Sciatic nerve (tissue), 2 donors: ENCODE measurements at places on chromosomes 2 and 18.

DNA sequence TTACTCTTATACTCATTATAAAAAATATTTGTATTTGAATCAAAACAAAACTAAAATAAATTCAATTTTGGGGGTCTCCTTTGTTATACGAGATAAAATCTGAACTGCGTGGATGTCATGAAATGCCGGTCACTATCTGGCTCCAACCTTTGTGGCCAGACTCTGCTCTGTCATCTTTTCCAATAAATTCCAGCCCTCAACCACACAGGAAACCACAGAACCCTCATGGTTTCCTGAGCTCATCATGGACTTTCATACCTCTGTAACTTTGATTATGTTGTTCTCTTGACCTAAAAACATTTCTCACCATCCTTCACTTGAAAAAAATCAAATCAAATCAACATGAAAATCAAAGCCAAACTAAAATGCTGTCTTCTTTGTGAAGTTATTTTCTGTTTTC, 724.7 kb downstream of the METTL4 start:
- no peak for DNase-seq

DNA sequence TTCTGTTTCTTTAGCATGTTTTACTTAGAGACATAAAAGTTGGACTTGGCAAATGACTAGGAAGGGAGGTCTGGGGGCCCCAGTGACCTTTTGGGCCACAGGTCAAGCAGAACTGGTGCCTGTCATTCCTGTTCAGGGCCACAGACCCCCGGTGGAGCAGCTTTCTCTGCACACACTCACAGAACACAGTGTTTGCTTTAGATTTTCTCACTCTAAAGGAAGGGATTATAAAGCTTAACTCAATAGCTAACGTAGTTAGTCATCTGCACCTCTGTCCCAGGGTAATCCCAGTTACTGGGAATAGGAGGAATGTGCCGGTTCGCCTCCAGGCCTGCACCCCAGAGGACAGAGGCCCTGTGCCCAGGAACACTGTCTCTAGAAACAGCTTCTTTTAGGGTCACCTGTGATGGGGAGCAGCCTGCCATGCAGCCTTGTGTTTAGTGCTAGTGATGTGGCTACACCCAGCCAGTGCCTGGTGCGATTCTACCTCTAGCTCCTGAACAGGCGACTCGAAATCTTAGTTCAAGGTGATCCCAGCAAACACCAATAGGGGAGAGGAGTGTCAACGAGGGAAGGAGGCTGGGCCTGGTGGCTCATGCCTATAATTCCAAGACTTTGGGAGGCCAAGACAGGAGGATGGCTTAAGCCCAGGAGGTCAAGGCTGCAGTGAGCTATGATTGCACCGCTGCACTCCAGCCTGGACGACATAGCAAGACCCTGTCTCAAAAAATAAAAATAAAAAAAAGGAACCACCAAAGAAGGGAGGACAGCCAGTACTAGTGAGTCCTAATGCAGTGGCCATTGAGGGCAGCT, 11.6 kb downstream of the SPATA3 start:
- DNase-seq = no peak

GRCh38 chr2:182890773-182891378, 24.4 kb upstream of the FRZB start:
- DNase-seq = no peak

DNA sequence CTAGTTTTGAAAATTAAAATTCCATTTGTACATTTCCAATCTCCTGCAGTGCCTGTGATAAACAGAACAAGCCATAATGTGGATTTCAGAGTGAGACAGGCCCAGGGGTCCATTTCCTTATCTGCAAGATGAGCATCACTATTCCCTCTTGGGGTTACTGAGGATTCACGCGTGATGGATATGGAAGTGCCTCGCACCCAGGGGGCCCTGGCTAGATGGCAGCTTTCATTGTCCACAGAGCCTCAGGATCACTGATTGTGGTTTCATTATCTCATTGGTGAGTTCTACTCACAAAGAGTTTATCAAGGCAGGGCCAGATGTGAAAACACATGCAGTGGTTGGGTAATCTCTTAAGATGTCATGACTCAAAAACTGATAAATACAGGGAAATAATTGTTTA, 11.6 kb downstream of the CNGA3 start:
- no peak for DNase-seq

- DNase-seq = no peak
These were observed 80.9 kb upstream of the FOSL2 start for GRCh38 chr2:28311660-28312249.

DNA sequence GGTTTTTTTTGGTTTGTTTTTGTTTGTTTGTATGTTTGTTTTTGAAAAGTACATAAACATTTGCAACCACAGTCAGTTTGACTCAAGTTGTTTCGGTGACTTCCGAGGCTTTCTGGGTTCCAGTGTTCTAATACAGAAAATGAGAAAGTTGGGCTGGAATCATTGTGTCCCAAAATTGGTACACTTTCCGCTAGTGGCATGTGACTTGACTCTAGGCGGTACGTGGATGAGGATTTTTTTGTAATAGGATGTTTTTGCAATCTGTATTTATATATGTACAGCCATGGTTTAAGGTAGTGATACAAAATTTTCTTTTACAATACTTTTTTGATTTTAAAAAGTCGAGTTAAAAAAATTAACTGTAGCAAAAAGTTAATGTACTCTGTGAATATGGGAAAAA, 1.7 kb downstream of the MFF start:
- DNase-seq = no peak

- no peak for DNase-seq
These were observed 75.8 kb downstream of the SPHKAP start for GRCh38 chr2:228105526-228106250.

- DNase-seq = no peak
These were observed 56.1 kb downstream of the SRD5A2 start for GRCh38 chr2:31524592-31524991.

- DNase-seq = peak; percentile 53
These were observed 234.3 kb upstream of the HS6ST1 start for GRCh38 chr2:128552806-128553551.

DNA sequence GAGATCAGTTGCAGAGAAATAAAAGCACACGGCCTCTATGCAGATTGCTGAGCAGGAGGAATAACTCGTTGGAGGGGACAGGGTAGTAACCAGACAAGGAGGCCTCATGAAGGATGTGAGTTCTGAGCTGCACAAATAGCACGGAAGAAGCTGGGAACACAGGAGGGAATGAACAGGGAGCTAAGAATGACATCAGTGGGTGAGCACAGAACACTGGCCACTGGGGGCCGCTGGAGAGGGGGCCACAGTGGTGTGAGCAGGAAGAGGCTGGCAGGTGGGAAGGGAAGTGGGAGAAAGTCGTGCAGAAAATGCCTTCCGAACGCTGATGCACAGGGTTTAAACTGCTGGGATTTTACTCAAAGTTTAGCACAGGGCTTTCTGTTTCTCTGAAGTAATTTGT, 61.0 kb downstream of the ZAP70 start:
- no peak for DNase-seq

- DNase-seq = peak; percentile 73
These were observed 591 bp downstream of the SLC16A14 start for GRCh38 chr2:230068016-230068650.

DNA sequence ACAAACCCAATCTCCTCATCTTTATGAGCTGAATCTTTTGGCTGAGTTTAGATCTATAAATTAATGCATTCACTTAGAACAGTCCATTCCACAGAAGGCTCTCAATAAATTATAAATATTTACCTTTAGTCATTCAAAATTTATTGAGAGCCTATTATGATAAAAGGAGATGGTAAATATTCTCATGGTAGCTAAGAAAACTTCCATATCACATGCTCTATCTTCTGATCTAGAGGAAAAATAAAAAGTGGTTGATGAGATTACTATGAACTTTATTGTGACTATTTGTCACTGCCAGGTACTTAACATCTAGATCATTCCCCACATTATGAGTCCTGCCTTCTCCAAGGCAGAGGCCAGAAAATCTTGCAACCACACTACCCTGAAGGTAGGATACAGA, 62.4 kb downstream of the L3MBTL4 start:
- DNase-seq = no peak

- no peak for DNase-seq
These were observed 2.3 kb upstream of the NCKAP5 start for GRCh38 chr2:133570542-133570941.

- no peak for DNase-seq
These were observed 62.5 kb downstream of the MEP1B start for GRCh38 chr18:32252141-32252860.

DNA sequence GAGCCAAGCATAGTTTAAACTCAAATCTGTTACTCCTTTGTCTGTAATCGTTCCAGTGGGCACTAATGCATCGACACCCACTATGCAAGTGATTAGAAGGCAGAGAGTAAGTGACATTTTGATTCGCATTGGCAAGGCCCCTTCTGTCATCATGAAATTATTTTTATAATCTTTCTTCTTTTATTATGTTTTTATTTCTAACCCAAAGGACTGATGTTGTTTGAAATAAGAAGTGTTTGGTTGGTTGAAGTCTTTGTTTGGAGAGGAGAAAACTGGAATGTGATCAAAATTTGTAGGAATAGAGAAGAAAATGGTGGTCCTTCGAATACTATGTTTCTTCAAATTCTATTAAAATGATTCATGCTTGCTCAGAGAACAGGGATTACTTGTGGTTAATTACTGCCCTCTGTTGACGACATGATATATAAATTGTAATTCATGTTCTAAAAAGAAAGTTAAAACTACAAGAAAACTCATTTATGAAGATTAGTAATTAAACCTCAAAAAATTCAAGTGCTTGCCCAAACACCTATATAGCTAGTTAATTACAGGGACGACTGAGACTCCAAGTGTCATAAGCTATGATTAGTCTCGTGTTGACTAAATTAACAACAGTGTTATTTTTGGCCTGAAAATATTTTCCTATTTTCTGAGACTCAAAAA, 26.4 kb upstream of the TFPI start:
- DNase-seq = no peak
